ENCODE measurements at places on chromosomes 3 and 15.

GRCh38 chr3:10354361-10355015 lies 33.6 kb upstream of the SEC13 start:
- DNase-seq: no peak

GRCh38 chr15:60299452-60300047 lies 98.2 kb downstream of the ANXA2 start:
- no peak for DNase-seq

DNA sequence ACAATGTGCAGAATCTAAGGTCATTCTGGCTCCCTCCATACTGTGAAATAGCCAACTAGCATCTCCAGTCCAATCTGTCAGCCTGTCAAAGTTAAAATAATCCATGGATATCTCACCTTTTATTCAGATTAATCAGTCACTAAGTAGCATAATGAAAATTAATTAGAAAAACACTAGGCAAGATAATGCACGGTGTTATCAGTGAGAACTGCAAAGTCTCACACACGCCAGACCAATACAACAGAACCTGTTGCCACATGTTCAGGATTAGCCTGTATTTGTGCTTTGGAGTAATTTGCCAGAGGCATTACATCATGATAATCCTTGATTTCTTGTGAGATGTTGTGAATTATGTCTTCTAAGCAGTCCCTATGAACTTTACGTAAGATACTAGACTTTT lies 820.4 kb upstream of the ALCAM start:
- DNase-seq: no peak

DNA sequence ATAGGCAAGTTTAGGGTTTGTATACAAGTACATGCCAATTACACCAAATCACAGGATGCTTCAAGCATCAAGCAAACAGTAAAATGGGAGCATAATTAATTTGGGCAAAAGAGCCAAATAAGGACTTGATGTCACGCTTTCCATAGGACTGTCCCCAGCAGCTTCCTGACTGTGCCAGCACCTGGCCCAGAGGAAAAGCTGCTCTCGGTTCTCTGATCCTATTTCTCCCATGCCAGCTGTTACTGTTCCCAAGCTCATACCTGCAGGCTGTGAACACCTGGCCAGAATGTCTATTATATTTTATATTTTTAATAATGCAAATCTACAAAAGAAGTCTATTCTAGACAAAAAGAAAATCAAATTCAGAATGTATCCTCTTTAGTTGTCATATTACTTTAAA lies 12.2 kb downstream of the ZXDC start:
- DNase-seq: no peak

DNA sequence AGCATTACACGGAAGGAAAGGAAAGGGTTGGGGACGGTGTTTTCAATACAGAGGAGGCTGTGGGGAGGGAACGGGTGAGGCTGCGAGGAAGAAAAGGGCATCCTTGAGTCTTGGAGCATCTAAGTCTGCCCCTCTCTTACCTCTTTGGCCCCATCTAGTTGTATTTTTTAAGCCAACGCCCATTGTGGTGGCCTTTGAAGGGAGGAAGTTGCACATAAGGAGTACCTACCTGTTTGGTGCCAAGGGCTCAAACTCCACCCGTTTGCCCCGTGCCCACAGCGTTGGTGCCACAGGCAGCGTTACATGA lies 146.1 kb upstream of the UMPS start:
- DNase-seq: peak; percentile 31

DNA sequence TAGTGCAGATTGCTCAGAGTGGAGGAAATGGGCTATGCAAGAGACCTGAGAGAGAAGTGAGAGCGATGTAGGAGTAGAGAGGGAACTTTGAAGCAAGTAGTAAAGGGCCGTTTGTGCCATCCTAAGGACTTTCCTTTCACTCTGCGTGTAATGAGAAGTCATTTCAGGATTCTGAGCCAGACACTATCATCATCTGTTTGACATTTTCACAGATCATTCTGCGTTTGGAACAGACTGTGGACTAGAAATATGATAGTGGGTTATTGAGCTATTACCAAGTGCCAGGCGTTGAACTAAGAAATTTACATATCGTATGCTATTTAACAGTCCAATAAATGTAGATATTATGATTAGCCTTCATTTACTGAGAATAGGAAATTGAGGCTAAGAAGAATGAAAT lies 150.0 kb upstream of the ROBO2 start:
- no peak for DNase-seq

GRCh38 chr3:64399205-64399800 lies 174.0 kb upstream of the PRICKLE2 start:
- DNase-seq: no peak

DNA sequence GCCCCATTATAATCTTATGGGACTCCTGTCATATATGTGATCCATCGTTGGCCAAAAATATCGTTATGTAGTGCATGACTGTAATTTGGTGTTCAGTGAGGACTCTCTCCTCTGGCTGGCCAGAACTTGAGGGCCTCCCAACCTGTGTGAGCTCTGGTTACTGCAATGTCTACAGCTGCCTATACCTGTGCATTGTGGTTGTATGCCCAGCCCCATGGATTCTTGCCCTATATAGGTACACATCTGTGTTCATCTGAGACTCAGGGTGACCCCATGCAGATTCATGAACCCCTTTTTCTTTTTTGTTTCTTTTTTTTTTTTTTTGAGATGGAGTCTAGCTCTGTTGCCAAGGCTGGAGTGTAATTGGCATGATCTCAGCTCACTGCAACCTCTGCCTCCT lies 32.6 kb upstream of the KLF13 start:
- DNase-seq: no peak

- no peak for DNase-seq
These were observed 206.0 kb downstream of the DIPK2A start for GRCh38 chr3:144177649-144178048.

DNA sequence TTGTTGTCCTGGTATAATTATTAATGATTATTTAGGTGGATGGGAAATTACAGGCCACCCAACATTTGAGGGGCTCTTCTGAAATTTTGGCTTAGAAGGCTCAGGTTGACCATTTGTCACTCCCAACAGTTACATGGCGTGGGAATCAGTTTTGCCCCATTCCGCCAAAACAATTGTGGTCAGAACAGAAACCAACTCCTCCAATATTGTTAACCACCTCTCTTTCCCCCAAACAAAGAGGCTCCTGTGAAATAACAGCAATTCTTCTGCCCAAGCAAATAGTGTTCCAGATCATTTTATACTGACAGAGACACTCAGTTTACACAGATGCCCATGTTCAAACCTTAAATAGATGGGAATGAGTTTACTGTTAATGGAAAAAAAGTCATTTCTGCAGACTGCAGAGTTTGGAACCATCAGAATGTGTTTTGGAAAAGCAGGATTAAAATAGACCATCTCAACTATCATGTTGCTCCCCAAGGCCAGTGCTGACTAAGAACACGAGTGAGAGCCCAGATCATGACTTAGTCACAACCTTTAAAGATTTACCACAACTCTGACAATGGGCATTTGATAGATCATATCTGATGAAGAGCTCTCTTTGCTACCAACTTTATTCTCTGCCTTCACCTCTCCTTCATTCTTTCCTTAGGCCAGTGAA lies 102.1 kb downstream of the DUT start:
- DNase-seq: no peak

DNA sequence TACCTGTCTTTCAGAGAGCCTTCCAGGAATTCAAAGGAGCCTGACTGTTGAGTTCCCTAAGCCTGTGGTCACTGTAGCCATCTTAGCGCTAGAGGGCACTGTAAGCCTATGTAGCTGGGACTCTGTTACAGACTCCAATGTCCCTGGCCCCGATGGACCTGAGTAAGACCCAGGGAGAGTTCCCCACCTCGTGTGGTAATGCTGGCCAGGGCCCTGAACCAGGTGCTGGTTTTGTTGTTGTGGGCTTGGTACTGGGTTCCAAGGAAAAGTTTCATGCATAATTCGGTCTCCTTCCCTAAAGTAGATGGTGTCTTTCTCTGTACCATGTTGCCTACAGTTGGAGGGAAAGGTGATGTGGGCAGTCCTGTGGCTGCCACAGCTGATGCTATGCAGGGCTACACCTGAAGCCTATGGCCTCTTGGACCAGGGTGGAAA lies 32.4 kb downstream of the CDAN1 start:
- DNase-seq: peak; percentile 52

GRCh38 chr3:13405614-13406013 lies 14.5 kb downstream of the NUP210 start:
- no peak for DNase-seq

DNA sequence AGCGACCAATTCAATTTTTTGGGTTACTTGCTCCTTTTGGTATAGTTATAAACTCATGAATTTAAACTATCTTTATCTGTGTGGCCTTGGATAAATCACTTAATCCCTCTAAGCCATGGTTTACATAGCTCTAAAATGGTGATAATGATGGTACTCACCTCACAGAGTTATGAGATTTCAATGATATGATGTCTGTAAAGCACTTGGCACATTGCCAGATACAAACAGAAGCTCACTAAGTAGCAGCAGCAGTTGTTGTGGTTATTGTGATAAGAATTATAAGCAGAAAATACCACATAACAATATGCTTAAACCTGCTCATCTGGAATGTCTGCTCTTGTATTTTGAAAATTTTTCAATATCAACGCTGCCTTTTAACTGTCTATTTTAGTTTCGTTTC lies 185.1 kb upstream of the SNTN start:
- DNase-seq: no peak

DNA sequence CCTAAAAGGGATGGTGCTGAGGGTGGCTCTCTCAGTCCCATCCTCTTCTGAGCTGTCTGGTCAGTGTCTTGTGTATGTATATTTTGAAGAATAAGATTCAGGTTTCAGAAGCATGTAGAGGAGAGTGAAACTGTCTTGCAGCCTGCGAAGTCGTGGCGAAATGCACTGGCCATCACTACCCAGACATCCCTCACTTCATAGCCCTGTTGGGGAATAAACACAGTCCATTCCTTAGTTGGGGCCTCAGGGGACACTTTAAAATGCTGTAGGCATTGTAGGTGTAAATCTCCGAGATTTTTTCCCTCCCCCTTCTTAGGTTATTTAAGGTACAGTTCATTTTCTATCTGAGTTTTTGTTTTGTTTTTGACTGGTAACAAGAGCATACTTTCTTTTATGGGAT lies 93.8 kb downstream of the DNASE1L3 start:
- DNase-seq: no peak

- DNase-seq: no peak
These were observed 435.0 kb upstream of the CBLB start for GRCh38 chr3:106303766-106304165.

DNA sequence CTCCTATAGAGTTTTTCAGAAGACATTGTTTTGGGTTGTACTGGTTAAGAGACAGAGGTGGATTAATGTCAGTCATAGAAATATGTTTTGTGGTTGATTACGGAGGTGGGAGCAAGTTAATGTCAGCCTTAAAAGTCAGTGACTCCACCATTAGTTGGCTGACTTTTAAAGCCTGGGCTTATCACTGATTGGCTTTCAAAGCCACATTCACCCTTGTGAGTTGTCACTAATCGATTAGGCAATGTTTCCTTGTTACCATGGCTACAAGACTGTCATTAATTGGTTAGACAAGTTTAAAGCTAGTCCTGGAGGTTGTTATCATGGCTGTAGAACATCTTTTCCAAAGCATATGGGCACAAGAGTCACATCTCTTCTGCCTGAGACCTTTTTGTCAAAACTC lies 73.0 kb downstream of the NEO1 start:
- no peak for DNase-seq

DNA sequence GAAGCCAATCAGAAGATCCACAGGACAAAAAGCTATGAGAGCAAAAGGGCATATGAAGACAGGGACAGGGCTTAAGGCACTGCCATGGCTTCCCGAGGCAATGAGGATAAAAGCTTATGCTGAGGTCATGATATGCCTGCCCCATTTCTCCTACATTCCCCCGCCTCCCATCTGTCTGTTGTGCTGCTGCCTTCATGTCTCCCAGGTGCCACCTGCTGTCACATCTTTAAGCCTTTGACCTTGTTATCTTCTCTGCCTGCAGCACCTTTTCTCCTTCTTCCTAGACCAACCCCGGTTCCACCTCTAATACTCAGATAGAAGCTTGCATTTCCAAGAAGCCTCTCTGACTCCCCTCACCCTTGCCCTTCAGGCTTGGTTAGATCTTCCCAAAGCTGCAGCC lies 213.8 kb downstream of the ARRDC4 start:
- no peak for DNase-seq

DNA sequence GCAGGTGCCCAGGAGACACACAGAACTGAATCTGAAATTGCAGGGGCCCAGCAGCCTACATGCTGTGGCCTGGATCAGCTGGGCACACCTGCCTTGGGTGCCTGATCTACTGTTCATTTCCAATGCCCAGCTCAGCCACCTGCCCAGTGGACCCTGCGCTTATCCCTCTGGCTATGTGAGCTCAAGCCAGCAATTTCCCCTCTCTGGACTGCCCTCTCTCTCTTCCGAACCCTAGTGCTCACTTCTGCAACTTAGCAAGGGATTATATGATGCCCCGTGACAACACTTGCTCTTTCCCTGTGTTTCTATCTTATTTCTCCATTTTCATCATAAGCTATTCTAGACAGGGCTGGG lies 276.0 kb downstream of the UACA start:
- DNase-seq: no peak

DNA sequence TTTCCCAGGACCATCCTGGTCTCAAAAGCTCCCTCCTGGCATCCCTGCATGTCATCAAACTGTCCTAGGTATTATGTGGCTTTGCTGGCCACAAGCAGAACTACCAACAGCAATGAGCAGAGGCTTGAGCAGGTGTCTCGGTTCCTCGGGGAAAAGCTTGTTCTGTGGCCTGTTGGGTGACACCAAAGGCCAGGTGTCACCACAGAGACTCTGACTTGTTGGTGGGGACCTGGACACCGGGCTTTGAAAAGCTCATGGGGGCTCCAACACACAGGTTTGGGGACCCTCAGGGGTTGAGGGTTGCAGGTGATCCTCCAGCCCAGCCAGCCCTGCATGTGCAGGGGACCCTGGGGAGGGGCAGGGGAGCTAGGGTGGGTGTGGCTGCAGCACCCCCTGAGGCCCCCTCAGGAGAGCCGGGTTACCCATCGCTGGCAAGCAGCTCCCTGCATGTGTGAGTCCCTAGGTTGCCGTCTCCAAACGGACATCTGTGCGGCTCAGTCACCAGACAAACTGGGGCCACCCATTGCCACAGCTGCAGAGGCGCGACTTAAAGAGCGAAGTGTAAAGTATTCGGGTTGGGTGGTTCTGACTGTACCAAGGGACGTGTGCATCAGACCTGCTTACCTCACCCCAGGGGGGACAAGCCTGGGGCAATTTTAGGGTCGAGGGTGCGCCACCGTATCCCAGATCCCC lies 140.1 kb downstream of the CHSY1 start:
- no peak for DNase-seq

DNA sequence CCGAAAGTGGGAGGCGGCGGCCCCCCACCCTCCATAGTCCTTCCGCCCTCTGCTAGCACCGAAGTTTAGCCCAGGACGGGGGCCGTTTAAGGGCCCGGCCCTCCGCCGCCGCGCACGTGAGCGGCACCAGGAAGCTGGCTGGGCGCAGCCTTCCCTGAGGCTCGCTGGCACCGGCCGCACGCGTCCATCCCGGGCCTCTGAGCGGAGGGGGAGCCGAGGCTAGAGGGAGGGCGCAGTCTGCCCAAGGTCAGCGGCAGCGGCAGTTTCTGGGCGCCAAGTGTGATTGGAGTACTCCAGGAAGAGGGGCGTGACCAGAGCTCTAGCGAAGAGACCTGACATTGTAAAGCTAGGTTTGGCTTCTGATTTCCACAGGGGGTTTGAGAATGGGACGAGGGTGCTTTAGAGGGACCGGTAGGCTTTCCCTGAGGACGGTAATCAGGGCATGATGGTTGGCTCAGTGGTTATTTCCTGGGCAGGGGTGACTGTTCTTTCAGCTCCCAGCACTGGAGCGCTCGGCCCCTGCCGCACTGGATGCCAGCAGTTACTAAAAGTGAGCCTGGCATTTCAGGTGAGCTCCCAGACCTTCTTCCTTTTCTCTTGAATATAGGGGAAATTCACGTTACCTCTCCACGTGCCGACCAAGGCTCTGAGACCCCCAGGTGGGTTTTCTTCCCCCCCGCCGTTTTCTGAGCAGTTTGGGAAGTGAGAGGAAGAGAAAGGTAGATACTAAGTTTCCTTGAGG lies 853 bp downstream of the TEX264 start:
- peak; percentile 44 for DNase-seq

Data from CD4-positive, alpha-beta T cell treated with Interleukin-6 at 100 ng/mL for 8 hours (primary cell).